ENCODE measurements at places on chromosomes 11 and 22.

DNA sequence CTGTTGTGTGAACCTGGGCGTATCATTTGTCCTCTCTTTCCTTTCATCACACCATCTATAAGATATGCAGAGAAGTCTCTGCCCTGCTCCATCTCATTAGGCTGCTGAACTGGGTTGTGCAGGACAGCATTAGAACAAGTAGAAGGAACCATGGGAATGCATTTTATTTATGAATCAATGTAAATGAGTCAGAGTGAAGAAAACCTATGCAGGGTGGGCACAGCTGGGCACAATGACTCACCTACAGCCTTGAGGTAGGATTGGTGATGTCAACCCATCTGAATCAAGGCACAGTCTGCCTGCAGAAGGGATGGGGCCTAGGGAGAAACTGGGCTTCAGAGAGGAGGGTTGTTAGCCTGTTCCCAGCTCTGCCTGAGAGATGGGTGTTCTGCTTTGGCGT, 123.4 kb downstream of the CSNK2A3 start:
- no peak for DNase-seq
- H3K4me1 ChIP-seq: no peaks in the 10 kb centered on the region
- H3K36me3 ChIP-seq: no peaks in the 10 kb centered on the region

- peaks cover 15% of the 10 kb centered on the region for H3K4me1 ChIP-seq
- no peak overlapping the region for H3K4me3 ChIP-seq
- H3K36me3 ChIP-seq: peaks cover 28% of the 10 kb centered on the region
- no peaks in the 10 kb centered on the region for H3K27me3 ChIP-seq
- DNase-seq: no peak
- H3K27ac ChIP-seq: no peak overlapping the region
Observed at GRCh38 chr22:46272762-46273431, 5.1 kb downstream of the TTC38 start.

DNA sequence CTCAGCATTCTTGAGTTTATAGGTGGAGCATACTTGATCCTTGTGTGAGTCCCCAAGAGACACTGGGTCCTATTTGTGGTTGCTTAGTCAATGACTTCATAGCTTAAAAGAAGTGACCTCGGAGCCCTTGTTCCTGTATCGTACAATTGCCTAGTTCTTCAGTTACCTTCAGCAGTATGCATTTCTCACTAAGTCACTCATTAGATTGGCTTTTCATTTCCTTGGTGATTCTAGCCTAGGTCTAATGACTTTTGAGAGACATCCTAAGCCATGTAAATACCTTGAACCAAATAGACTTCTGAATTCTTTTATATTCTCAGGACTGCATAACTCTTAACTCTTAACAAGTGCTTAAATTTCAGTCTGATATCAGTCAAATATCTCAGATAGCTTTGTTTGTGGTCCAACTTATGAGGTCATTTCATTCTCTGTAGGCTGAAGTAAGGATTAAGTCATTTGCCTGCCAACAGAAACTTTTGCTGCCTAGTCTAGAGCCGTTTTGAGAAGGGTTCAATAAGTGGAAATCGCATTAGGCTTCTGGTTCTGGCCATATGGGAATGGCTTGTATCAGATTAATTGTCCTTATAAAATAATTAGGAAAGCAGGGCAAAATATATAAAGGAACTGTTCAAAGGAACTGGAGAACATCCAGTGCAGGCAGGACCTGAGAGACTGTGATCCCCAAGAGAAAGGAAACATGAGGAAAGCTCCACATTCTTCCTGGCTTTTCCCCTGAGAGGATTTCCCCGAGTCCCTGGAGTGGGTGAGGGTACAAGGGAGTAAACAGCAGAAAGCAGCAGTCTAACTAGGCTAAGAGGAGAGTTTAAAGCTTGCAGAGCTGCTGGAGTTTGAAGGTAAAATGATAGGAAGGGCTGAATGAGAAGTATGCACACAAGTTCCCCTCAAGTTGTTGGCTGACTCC, 39.9 kb downstream of the TRAF6 start:
- no peak overlapping the region for H3K27ac ChIP-seq
- H3K4me1 ChIP-seq: no peaks in the 10 kb centered on the region
- no peak overlapping the region for H3K4me3 ChIP-seq
- no peak for DNase-seq

DNA sequence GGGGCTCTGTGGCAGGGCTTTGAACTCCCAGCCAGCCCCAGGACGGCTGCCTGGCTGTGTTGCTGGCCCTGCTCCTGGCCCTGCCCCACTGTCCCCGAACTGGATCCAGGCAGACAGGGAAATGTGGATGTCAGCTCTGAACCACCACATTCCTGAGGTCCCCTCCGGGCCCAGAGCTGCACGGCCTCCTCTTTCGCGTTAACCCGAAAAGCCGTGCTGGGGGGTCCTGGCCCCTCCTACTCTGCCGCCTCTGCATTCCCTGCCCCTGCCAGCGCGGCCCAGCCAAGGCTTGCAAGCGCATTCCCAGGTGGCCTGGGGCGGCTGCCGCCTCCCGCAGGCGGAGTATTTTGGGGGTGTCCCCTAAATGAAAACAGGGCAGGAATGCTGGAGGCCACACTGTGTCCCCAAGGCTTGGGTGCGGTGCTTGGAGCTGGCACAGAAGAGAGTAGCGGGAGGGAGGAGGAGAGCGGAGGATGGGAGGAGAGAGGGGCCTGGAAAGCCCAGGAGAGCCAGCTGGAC, 5.4 kb downstream of the LINC01488 start:
- H3K4me3 ChIP-seq: no peak overlapping the region
- H3K36me3 ChIP-seq: no peaks in the 10 kb centered on the region
- H3K27ac ChIP-seq: no peak overlapping the region
- H3K27me3 ChIP-seq: peaks cover 4% of the 10 kb centered on the region

DNA sequence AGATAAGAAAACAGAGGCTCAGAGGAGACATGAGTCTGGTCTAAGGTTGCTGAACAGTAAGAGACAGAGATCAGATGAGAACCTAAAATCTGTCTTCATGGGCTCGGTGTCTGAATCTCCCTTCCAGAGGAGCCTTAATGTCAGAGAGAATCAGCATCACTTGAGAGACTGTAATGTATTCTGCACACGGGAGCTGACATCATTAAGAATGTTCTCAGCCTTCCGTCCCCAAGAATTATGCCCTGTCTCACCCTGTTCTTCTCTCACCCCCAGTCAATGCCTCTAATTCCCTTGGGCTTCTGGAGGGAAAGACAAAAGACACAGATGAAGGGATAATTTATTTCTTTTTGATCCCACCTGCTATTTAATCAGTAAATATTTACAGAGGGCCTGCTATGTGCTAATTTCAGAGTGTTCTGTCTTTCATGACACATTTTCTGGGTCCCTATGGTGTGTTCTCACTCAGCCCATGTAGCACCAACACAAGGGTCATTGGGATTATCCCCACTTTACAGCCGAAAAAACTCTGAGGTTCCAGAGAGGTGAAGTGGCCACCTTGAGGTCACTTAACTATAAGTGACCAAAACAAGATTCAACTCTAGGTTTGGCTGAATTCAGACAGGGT, 61.8 kb downstream of the CD82 start:
- H3K4me1 ChIP-seq: peaks cover 19% of the 10 kb centered on the region
- peaks cover 5% of the 10 kb centered on the region for H3K36me3 ChIP-seq
- no peak overlapping the region for H3K4me3 ChIP-seq

GRCh38 chr11:128504486-128504885, 82.9 kb downstream of the ETS1 start:
- DNase-seq: no peak
- peaks cover 96% of the 10 kb centered on the region for H3K36me3 ChIP-seq
- H3K27ac ChIP-seq: peak overlapping the region; percentile 97
- H3K4me1 ChIP-seq: peaks cover 98% of the 10 kb centered on the region
- peak overlapping the region; percentile 96 for H3K4me3 ChIP-seq
- no peaks in the 10 kb centered on the region for H3K27me3 ChIP-seq

GRCh38 chr11:15091625-15092024, 18.2 kb downstream of the CALCB start:
- H3K36me3 ChIP-seq: no peaks in the 10 kb centered on the region
- peaks cover 27% of the 10 kb centered on the region for H3K27me3 ChIP-seq
- H3K4me1 ChIP-seq: no peaks in the 10 kb centered on the region

DNA sequence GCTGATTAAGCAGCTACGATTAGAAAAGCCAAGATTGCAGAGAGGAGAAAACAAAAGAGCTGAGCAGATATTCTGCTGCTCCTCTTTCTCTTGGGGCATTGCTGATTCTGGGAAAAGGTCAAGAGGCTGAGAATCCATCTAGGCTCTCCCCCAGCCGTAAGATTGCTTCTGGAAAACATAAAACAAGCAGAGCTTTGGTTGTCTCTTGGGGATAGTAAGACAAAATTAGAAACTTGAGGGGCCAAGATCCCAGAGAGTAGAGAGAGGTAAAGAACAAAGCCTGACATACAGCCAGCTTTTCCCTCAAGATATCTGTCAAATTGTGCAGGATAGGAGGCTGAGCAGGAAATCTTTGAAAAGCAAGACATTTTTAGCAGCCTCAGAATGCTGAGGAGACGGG, 158.2 kb downstream of the TTC28 start:
- H3K4me1 ChIP-seq: no peaks in the 10 kb centered on the region
- H3K27me3 ChIP-seq: peaks cover 27% of the 10 kb centered on the region
- H3K36me3 ChIP-seq: no peaks in the 10 kb centered on the region
- DNase-seq: no peak
- no peak overlapping the region for H3K4me3 ChIP-seq
- H3K27ac ChIP-seq: no peak overlapping the region

DNA sequence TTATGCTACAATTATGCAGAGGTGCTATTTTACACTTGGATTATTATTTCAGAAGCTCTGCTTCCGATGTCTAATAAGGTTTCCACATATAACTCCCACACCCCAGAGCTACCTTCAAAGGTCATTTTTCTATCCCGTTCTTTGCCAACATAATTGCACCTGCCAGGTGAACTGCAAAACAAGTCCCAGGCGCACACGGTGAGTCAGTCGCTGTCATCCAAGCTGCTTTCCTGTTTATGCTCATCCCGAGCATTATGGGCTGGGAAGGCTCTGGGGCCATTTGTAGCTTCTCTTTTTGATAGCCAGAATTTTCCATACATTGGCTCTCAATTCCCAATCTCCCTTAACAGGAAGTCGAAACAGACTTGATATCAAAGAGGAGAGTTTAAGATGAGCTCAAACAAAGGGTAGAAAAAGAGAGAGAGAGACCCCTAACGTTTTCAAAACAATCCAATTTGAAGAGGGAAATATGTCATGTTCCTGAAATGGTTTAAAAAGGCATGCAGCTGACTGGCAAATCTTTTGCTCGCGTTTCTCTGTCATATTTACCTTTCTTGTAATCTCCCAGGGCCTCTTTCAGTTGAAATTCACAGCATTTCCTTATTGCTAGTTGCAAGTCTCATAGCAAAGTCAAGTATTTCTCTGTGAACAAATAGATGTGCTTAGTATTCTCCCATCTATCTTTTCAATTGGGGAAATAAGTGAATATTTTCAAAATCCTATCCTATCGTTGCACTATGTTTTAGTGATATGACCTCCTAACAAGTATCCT, 815.9 kb downstream of the KCNA4 start:
- no peak overlapping the region for H3K27ac ChIP-seq
- no peaks in the 10 kb centered on the region for H3K27me3 ChIP-seq
- DNase-seq: no peak
- no peaks in the 10 kb centered on the region for H3K36me3 ChIP-seq
- no peak overlapping the region for H3K4me3 ChIP-seq

GRCh38 chr22:23569716-23570115, 10.4 kb downstream of the IGLL1 start:
- no peak overlapping the region for H3K27ac ChIP-seq
- H3K4me3 ChIP-seq: no peak overlapping the region
- H3K36me3 ChIP-seq: no peaks in the 10 kb centered on the region
- no peak for DNase-seq
- peaks cover 6% of the 10 kb centered on the region for H3K4me1 ChIP-seq

DNA sequence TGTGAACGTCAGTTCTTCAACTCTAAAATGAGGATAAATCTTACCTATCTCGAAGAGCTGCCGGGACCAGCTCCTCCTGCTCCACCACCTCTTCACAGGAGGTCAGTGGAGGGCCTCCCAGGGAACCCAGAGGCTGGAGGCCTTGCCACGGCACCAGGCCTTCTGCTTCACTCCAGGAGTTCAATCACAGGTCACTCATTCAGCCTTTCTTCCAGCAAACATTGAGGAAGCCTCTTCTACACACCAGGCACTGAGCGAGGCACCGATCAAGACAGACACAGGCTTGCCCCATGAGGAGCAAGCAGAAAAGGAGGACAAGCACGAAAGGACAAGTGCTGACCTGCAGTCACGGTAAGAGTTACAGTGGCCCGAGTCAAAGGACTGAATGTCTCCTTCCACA, 64.8 kb upstream of the WNT11 start:
- no peak for DNase-seq
- no peak overlapping the region for H3K27ac ChIP-seq
- no peaks in the 10 kb centered on the region for H3K36me3 ChIP-seq
- H3K4me1 ChIP-seq: no peaks in the 10 kb centered on the region
- H3K4me3 ChIP-seq: no peak overlapping the region
- H3K27me3 ChIP-seq: no peaks in the 10 kb centered on the region

- H3K27ac ChIP-seq: no peak overlapping the region
- H3K4me3 ChIP-seq: no peak overlapping the region
- H3K36me3 ChIP-seq: no peaks in the 10 kb centered on the region
- H3K4me1 ChIP-seq: no peaks in the 10 kb centered on the region
- no peak for DNase-seq
Observed at GRCh38 chr11:70173018-70173417, 30.1 kb upstream of the FADD start.

DNA sequence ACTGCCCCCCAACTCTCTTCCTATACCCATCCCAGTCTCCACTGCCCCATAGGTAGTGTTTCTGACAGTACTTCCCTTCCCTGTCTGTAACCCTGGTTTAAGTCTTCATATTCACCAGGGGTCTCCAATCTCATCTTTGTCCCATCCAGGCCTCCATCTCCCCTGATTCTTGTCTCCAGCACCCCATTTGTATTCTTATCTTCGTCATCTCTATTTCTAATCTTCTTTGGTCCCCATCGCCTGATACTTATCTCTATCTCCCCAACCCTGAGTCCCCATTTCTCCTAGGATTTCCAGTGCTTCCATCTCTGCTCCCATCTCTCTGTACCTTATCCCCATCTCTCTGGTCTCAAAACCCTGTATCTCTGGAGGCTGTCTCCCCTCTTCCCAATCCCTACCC, 1.8 kb downstream of the PHOX2A start:
- no peak overlapping the region for H3K4me3 ChIP-seq
- H3K27me3 ChIP-seq: peaks cover 45% of the 10 kb centered on the region
- no peak for DNase-seq
- no peak overlapping the region for H3K27ac ChIP-seq
- H3K4me1 ChIP-seq: peaks cover 23% of the 10 kb centered on the region

GRCh38 chr11:67354075-67355022, 1.0 kb upstream of the POLD4 start:
- H3K4me1 ChIP-seq: peaks cover 51% of the 10 kb centered on the region
- H3K27ac ChIP-seq: peak overlapping the region; percentile 99
- H3K4me3 ChIP-seq: peak overlapping the region; percentile 95
- peaks cover 4% of the 10 kb centered on the region for H3K36me3 ChIP-seq
- no peaks in the 10 kb centered on the region for H3K27me3 ChIP-seq
